ENCODE measurements at places on chromosomes 2 and 18.

DNA sequence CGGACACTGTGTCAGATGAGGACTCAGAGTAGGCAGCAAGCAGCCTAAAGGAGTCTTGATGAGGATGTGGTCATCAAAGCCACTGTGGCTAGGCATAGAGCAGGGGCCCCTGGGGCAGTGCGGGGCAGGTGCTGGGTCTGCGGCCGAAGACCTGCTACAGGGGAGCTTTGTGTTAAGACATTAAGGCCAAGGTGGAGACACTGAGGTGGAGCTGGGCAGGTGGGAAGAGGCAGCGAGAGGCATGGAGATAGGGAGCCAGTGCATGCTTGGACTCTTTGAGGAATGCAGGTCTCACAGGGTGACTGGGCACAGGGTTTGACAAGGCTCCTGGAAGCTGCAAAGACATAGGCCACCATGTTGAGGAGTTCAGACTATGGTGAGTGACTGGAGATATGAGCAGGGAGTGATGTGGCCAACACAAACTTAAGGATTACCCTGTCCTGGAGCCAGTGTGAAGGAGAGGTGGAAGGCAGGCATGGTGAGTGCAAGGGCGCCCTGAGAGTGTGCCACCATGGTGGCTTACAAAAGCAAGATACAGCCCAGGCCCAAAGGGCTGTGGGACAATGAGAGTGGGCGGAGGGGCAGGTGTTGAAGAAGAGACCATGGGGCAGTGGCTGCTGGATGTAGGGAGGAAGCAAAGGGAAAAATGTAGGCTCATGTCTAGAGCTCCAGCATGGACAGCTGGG is 450.9 kb upstream of the HS6ST1 start:
- no peak for DNase-seq

DNA sequence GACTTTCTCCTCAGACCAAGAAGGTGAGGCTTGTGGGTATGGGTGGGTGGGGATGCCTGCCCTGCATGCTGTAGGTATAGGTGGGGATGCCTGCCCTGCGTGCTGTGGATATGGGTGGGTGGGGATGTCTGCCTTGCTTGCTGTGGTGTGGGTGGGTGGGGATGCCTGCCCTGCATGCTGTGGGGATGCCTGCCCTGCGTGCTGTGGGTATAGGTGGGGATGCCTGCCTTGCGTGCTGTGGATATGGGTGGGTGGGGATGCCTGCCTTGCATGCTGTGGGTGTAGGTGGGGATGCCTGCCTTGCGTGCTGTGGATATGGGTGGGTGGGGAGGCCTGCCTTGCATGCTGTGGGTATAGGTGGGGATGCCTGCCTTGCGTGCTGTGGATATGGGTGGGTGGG is 278.4 kb downstream of the NEDD4L start:
- DNase-seq, result no peak

- no peak for DNase-seq
Observed at GRCh38 chr2:40886655-40887054, 434.8 kb upstream of the SLC8A1 start.

GRCh38 chr2:39470580-39470979 is 33.5 kb upstream of the MAP4K3 start:
- no peak for DNase-seq

DNA sequence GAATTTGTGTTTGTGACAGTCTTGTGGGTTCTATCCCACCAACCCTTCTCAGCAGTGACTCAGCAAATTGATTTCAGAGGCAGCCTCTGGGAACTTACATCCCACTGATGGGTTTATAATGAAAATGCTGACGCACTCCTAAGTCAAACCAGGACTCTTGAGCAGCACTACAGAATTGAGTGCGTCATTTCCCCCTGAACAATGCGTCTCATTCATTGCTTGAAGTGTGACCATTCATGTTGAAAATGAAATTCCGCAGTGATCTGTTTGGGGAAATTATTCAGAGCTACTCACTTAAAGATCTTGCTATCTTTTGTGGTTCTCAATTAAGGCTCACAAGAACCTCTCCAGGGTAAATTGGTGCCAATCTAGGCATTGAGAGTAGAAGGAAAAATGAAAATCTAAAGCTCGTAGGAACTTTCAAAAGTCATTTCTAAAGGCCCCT is 417.7 kb upstream of the SLC14A2 start:
- no peak for DNase-seq

DNA sequence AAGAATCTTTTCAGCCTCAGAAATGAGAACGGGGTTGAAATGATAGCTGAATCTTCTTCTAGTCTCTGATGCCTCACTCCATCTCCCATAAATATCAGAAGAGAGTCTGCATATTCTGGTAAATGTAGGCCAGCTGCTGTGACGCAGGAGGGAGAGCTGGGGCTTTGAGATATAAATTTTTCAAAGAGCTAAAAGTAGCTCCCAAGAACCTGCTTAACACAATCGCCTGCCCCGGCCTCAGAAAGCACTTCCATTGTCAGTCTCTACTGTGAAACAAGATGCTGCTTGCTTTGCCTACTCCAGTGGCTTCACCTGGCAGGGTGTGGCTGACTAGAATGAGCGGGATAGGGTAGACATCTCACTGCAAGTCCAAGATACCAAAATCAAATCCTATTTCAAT is 105.0 kb upstream of the CCDC150 start:
- DNase-seq, result no peak

DNA sequence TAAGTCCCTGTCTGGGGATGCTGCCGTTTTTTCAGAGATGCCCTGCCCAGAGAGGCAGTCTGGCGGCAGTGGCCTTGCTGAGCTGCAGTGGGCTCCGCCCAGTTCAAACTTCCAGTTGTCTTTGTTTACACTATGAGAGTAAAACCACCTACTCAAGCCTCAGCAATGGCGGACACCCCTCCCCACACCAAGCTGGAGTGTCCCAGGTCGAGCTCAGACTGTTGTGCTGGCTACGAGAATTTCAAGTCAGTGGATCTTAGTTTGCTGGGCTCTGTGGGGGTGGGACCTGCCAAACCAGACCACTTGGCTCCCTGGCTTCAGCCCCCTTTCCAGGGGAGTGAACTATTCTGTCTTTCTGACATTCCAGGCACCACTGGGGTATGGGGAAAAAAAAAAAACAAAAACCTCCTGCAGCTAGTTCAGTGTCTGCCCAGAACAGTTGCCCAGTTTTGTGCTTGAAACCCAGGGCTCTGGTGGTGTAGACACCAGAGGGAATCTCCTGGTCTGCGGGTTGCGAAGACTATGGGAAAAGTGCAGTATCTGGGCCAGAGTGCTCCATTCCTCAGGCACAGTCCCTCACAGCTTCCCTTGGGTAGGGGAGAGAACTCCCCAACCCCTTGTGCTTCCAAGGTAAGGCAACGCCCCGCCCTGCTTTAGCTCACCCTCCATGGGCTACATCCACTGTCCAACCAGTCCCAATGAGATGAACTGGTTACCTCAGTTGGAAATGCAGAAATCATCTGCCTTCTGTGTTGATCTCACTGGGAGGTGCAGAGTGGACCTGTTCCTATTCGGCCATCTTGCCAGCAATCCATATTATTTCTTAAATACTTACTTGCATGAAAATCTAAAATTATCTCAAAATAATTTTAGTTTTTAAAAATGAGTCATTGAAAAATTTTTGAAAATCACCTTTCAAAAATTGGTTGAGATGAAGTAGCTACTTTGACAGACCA is 338.0 kb downstream of the OSR1 start:
- no peak for DNase-seq

DNA sequence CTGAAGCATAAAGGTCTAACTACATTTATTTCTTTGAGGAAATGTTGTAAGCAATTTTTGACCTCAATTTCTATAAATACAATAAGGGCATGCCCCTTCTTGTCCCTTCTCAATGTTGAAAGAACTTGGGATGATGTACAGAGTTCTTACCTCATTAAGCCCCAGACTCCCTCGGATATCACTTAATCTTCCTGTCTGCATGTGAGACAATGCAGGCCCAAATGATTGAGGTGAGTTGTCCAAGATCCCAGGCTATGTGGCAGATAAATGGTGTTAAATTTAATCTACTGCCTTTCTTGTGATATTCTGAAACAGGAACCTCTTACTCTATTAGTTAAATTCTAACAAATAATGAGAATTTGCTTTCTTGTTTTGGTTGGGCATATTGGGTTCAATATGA is 1073.4 kb upstream of the GYPC start:
- DNase-seq, result no peak

DNA sequence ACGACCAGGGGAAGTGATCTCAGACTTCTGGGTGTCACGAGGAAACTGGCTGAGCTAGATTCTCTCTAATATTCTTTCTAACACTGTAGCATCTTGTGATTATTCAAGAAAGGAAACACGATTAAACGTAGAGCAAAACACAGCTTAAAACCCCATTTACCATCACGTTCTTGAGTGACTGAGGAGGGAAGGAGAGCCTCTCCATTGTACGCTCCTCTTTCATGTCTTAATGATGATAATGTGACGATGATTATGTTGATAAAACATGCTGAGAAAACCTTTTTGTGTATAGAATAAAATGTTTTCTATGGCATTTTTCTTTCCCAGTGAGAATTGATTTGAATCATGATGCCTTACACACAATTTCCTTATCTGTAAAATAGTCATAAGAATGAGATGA is 705.6 kb upstream of the ID2 start:
- DNase-seq, result no peak

- DNase-seq, result no peak
Observed at GRCh38 chr2:144445196-144445595, 74.7 kb downstream of the ZEB2 start.

DNA sequence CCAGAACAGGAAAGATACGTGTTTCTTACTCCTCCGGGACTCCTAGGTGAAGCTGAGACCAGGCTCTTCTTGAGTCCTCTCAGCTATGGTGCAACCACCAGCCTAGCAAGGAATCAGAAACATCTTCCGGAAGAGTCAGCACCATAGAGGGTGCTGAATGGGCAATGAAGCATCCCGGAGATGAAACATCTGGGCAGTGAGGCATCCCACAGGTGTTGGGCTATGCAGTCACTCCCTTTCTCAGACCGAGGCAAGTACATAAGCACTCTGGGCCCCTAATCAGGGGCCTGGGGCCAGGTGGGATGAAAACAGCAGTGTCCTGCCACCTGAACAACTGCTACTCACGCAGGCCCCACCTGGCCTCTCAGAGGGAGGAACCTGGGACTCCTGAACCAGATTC is 1.4 kb upstream of the CAPN10 start:
- DNase-seq, result no peak

GRCh38 chr2:15584767-15585469 is 6.8 kb upstream of the DDX1 start:
- no peak for DNase-seq

- DNase-seq, result no peak
Observed at GRCh38 chr2:86525421-86526340, 37.6 kb downstream of the CHMP3 start.

DNA sequence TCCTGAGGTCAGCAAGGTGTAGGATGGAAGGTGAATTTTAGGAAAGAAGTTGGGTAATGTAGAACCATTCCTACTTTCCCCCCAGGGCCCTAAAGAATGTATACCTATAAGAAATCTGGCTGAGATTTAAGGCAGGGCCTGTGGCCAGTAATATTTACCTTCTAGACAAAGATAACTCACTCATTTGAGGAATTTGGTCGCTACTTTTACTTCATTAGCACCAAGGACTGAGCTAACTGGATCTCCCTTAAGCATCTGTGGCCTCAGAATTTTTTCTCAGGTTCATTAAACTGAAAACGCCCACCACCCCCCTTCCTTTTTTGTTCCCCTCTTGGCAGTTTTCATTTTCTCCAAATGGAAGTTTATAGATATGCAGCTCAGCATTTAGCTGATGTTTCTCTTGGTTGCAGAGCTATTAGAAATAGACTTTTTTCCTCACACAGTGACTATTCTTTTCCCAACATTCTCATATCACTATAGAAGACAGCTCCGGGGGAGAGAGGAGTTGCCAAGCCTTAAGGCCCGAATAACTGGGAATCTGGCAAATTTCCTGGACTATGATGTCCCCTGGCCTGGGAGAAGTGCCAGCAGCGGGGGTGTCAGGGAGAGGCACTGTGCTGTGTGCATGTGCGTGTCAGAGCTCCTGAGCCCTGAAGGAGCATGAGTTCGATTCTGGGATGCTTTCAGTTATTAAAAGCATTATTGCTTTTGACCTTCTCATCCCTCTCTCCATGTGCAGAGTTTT is 310.9 kb downstream of the PRKCE start:
- DNase-seq, result peak; percentile 83

- no peak for DNase-seq
Observed at GRCh38 chr18:23902396-23902795, 112.2 kb upstream of the TTC39C start.

DNA sequence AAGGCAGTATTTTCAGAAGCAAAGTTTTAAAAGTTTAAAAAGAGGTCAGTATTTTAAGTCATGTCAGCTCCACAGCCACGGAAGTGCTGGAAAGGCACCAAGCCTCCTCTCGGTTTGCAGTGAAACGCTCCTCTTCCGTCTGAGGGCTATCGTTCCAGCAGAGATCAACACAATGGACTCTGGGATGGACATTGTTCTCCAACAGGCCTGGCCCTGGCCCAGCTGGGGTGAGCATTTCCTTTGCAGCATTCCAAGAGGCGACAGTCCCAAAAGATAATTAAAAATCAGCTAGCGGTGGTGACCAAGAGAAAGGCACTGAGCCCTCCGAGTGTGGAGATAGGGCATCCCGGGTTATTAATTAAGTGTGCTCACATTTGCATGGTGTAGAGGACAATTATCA is 95.9 kb upstream of the LCLAT1 start:
- no peak for DNase-seq

DNA sequence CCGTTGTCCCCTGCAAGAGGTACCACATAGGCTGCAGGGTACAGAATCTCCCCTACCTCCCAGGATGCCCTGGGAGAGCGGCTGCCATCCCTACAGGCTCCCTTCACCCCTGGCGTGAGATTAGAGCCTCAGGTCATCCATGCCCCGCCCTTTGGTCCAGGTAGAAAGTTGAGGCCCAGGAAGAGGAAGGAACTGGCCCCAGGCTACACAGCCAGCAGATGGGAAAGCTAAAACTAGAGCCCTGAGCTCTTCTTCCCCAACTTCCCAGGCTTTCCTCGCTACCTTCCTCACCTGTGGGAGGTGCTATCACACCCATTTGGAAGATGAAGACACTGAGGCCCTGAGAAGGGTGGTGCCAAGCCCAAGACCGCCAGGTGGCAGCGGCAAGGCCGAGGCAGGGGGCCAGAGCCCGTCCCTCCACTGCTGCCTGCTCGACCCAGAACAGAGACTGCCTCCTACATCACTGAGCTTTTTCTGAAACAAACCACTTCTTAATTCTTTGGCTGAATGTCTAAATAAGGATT is 25.8 kb downstream of the CIB4 start:
- DNase-seq, result no peak

GRCh38 chr2:66699793-66700676 is 265.1 kb downstream of the MEIS1 start:
- DNase-seq, result no peak

GRCh38 chr18:28723506-28723905 is 546.6 kb upstream of the CDH2 start:
- no peak for DNase-seq

Data from right forelimb (tissue), 1 donor.